ENCODE measurements at places on chromosomes 6 and 20. TPM values are rescaled to one million over a fixed set of nuclear protein-coding genes. Genes with fewer than 3 reads are reported as not detected.

The GUCA1A gene
- not detected for total RNA-seq

The PRPH2 gene
- not detected for total RNA-seq

The C6orf163 gene
- 2.0 TPM for total RNA-seq

The RBM24 gene
- 0.21 TPM for total RNA-seq

The CD93 gene
- 85.5 TPM for total RNA-seq

The DLK2 gene
- 0.31 TPM for total RNA-seq

The DDR1 gene
- 2.5 TPM for total RNA-seq

The PXDC1 gene
- 1.6 TPM for total RNA-seq

The ZNF76 gene
- 23.4 TPM for total RNA-seq

The TNFAIP3 gene
- 1,382 TPM for total RNA-seq

The MCHR2 gene
- not detected for total RNA-seq

The KCNQ5 gene
- 2.8 TPM for total RNA-seq

The SRMS gene
- not detected for total RNA-seq

The WFDC2 gene
- not detected for total RNA-seq

The PACSIN1 gene
- total RNA-seq, result 0.42 TPM

The VSTM2L gene
- total RNA-seq, result not detected

The RRAGD gene
- total RNA-seq, result 6.8 TPM

The MOCS3 gene
- 3.8 TPM for total RNA-seq

The WFDC5 gene
- not detected for total RNA-seq

The HTR1B gene
- total RNA-seq, result not detected

The ZSWIM3 gene
- 0.63 TPM for total RNA-seq

The GNAS-AS1 gene
- total RNA-seq, result 0.10 TPM

The HLA-DOB gene
- total RNA-seq, result 6.6 TPM

The EPPIN gene
- not detected for total RNA-seq

All from mononuclear cell (primary cell).